ENCODE measurements at places on chromosomes 5 and 9.

DNA sequence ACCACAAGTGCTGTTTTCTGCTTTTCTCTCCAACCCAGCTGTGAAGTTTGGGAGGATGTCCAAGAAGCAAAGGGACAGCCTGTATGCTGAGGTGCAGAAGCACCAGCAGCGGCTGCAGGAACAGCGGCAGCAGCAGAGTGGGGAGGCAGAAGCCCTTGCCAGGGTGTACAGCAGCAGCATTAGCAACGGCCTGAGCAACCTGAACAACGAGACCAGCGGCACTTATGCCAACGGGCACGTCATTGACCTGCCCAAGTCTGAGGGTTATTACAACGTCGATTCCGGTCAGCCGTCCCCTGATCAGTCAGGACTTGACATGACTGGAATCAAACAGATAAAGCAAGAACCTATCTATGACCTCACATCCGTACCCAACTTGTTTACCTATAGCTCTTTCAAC lies 145.2 kb downstream of the RORB start:
- DNase-seq = no peak

- no peak for DNase-seq
These were observed 207.7 kb downstream of the PDE4D start for GRCh38 chr5:59685793-59686192.

- DNase-seq = no peak
These were observed 16.1 kb downstream of the B4GALT1 start for GRCh38 chr9:33151007-33151557.

DNA sequence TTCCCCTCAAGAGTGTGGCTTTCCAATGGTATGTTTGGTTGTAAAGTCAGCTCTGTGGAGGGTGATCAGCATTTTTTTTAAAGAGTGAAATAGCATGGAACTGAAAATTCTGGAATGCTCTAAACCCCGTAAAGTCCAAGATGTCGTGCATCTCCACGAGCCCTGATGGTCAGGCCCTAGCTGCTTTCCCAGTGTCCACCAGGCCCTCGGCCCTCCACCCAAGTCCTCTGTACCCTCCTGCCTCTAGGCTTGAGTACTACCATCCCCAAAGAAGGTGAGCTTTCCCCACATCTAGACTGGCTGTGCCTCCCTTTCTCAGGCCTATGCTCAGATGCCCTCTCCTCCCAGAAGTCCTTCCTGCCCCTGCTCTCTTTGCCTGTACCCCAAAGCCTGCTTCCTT lies 280.3 kb downstream of the GADD45G start:
- DNase-seq = no peak

DNA sequence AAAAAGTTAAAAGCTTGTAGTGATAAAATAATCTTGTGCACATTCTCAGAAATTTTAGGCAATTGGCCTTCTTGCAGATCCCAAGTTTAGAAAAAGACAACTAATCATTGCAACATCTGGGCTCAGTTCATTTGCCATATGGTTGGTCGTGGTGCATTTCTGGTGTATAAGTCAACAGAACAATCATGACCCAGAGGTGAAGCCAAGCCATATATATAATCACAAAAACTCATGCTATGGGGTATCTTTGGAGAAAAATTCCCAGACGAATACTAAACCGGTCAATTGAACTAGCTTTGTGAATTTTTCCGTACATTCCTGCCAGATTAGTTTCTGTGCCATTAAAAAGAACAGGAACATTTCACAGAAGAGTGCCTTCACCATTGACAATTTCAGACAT lies 50.3 kb downstream of the FYB1 start:
- no peak for DNase-seq

DNA sequence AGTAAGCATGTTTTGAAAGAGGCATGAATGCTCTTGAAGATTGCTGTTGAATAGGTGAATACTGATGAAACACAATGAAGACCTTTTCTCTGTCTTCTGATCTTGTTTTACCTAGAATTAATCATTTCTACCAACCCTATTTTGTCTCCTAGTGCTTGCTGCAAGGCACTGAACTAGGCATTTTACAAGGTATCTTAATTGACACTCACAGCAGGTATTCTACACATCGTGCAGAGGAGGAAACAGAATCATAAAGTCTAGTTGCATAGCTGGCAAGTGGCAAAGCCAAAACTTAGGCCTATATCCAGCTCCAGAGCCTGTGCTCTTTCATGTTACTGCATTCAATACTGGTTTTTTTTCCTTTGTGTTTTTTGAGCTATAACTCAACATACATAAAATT lies 50.7 kb downstream of the CTNNA1 start:
- no peak for DNase-seq

DNA sequence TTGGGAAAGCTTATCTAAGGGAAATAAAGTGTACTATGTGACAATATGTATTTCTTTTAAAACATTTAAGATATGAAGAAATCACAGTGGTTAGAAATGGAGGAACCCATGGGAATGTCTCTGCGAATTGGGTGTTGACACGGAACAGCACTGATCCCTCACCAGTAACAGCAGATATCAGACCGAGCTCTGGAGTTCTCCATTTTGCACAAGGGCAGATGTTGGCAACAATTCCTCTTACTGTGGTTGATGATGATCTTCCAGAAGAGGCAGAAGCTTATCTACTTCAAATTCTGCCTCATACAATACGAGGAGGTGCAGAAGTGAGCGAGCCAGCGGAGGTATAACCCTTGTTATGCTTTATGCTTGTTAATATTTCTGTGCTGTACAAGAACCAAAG lies 69.9 kb downstream of the ADGRV1 start:
- DNase-seq = no peak

DNA sequence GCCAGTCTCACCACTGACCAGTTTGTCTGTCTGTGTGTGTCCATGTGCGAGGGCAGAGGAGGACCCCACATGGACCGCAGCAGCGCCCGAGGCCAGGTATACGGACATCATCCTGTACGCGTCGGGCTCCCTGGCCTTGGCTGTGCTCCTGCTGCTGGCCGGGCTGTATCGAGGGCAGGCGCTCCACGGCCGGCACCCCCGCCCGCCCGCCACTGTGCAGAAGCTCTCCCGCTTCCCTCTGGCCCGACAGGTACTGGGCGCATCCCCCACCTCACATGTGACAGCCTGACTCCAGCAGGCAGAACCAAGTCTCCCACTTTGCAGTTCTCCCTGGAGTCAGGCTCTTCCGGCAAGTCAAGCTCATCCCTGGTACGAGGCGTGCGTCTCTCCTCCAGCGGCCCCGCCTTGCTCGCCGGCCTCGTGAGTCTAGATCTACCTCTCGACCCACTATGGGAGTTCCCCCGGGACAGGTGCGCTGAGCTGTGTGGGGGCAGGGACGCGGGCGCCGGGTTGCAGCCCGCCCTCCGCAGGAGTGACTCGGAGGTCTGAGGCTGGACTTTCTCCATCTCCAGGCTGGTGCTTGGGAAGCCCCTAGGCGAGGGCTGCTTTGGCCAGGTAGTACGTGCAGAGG lies 6.5 kb downstream of the FGFR4 start:
- DNase-seq = no peak

- DNase-seq = no peak
These were observed 113.9 kb downstream of the DCP2 start for GRCh38 chr5:113090336-113091106.

DNA sequence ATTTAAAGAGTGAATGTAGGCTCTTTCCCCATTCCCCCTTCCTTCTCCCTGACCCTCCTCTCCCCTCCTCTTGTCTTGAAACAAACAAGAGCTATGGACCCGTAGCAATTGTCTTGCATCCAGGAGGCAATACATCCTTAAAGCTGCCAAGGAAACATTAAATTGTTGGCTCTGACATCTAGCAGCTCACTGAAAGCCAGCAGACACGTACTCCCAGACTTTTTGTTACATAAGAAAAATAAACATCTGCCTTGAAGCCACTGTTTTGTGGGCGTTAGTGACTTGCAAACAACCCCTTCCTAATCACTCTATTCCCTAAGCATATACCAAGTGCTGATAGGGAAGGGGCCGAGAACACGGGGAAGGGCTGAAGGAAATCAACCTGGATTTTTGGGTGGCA lies 8.6 kb downstream of the SLC45A2 start:
- no peak for DNase-seq

- DNase-seq = no peak
These were observed 1125.4 kb downstream of the EFNA5 start for GRCh38 chr5:106545325-106545724.

DNA sequence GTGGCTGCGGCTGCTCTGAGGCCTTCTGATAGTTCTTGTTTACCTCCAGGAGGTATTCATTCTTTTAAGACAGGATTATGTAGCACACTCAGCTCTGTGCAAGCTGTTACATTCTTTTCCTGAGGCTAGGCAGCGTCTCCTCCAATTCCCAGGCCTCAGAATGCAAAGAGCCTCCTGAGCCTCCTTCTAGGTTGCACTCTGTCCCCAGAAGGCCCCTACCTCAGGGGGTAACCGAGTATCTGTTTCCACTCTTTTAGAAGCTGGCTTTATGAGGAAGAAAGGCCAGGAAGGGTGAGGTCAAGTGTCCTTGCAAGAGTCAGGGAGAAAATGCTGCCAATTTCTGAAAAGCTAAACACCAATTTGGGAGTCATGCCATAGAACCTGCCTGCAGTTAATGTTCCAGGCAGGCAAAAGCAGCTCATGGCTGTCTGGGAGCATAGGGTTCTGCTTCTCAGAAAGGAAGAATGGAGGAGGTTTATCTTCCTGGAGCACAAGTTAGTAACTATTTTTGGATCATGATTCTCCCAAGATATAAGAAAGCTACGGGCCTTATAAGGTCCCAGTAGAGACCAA lies 178.9 kb downstream of the SEMA6A start:
- no peak for DNase-seq

DNA sequence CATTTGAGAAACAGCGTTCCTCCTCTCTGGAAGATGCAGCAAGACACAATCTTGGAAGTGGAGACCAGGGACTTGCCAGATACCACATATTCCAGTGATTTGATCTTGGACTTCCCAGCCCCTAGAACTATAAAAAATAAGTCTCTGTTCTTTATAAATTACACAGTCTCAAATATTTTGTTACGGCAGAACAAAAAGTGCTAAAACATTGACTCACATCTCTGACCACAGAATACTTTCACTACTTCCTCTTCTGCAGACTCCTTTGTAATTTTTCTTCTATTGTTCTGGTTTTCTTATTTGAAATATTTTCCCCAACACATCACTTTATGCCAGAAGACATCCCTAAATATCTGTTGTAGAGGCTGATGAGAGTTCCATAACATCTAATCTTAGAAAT lies 706.1 kb upstream of the CDH18 start:
- no peak for DNase-seq

GRCh38 chr5:52626312-52626711 lies 161.4 kb upstream of the ITGA1 start:
- no peak for DNase-seq

DNA sequence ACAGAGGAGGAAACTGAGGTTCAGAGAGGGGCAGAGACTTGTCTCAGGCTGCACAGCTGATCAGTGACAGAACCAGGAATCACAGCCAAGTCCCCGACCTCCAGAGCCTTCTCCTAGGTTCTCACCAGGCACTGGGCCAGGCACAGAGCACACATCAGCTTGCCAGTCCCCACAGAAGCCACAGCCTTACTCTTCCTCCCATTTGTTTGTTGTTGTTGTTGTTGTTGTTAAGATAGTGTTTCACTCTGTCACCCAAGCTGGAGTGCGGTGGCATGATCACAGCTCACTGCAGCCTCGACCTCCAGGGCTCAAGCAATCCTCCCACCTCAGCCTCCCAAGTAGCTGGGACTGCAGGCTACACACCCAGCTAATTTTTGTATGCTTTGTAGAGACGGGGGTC lies 41.4 kb downstream of the NAIF1 start:
- DNase-seq = no peak

- peak; percentile 19 for DNase-seq
These were observed 925 bp downstream of the ABHD17B start for GRCh38 chr9:71909887-71910649.

- no peak for DNase-seq
These were observed 322.1 kb downstream of the FAM170A start for GRCh38 chr5:119951330-119951934.

- DNase-seq = no peak
These were observed 114.7 kb downstream of the SNX18 start for GRCh38 chr5:54632131-54632701.

- DNase-seq = no peak
These were observed 47.4 kb downstream of the CSNK1G3 start for GRCh38 chr5:123559434-123559775.

GRCh38 chr9:2271426-2271825 lies 256.3 kb downstream of the SMARCA2 start:
- DNase-seq = no peak

DNA sequence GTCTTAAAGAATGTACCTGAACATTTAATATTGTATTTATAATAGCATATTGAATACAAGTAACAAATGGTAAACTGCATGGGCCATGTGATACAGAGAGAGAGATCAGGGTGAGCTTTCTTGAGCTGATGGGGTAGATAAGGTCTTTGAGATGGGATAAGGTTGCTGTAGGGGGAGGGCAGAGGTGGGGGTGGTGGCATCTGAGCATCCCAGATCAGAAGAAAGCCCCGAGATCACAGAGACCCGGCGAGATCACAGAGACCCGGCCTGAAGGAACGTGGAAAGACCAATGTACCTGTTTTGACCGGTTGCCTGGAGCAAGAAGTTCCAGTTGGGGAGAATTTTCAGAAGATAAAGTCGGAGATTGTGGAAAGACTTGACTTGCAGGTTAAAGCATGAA lies 6.6 kb downstream of the SMARCA2 start:
- DNase-seq = no peak

DNA sequence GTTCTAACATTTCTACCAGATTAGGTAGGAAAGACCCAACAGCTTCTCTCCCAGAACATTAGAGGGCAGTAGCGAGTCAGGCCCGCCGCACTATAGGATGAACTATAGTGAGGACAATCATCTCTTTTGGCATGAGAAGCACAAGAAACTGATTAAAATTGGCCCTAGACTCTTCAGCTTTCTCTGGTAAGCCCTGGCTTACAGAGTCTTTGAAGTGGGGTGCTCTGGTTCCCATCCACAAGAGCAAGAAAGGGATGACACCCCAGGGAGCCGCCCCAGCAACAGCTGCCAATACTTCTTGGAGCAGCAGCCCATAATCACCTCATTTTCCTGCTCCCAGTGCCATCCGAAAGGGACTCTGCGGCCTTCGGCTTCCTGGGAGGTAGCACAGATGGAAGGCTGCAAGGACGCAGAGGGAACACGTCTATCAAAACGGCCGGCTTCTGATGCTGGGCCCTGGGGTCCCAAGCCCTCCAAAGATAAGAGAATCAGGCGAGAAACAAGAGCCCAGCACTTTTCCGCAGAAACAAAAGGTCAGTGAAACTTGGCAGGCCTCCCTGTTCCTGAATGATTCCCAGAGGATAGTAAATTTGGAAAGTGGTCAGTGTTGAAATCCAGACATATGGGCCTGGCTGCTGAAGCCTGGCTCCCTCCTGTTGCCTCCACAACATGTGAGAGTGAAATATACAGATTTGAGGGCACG lies 69.3 kb downstream of the HSD17B3 start:
- no peak for DNase-seq

DNA sequence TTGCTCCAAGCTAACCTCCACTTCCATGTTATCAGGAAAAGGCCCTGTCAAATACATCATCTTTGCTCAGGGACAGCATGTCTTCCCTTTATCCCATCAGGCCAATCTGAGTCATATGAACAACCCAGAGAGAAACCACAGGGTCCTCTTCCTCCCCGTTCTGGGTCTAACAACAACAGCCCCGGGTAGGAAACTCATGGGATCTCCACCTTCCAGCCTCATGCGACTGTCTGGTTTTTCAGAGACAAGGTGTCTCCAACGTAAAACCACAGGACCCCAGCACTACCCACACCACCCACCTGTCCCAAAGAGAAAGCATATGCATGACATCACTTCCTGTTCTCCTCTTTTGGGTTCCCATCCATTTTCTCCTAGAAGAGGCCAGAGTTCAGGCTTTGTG lies 217.9 kb downstream of the ENC1 start:
- DNase-seq = no peak

Data from activated naive CD4-positive, alpha-beta T cell (primary cell).